Body of pancreas (tissue), 4 donors: ENCODE measurements at places on chromosomes 4 and X. TPM values are rescaled to one million over a fixed set of nuclear protein-coding genes. Genes with fewer than 3 reads are reported as not detected.

DNA sequence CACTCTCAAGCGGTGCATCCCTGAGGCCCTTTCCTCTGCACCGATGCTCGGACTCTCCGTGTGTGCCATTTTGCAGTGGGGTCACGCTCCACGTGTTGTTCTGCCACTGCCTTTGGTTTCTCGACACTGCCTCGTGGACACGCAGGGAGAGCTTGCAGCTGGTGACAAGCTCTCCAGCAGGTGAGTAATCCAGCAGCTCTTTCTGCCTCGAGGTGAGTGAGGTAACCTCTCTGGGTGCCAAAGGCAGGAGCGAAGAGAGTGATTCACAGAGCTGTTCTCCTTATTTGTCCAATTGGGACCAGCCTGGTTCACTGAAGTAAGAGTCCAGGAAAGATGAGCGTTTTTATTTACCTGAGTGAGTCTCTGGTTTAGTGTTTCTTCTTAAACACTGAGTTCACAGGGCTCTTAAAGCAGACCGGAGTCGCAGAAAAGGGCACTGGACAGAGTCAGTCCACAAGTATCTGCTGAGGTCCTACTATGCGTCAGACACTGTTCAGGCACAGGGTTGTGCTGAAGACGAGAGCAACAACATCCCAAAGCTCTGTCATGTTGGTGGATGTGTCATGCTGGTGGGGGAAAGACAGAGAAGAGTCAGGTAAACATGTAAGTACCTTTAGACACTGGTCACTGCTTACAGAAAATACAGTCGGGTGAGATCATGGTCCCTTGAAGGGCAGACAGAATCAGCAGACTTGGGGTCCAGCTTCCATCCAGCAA, 61.8 kb downstream of the FHDC1 start:
- no peak for DNase-seq

DNA sequence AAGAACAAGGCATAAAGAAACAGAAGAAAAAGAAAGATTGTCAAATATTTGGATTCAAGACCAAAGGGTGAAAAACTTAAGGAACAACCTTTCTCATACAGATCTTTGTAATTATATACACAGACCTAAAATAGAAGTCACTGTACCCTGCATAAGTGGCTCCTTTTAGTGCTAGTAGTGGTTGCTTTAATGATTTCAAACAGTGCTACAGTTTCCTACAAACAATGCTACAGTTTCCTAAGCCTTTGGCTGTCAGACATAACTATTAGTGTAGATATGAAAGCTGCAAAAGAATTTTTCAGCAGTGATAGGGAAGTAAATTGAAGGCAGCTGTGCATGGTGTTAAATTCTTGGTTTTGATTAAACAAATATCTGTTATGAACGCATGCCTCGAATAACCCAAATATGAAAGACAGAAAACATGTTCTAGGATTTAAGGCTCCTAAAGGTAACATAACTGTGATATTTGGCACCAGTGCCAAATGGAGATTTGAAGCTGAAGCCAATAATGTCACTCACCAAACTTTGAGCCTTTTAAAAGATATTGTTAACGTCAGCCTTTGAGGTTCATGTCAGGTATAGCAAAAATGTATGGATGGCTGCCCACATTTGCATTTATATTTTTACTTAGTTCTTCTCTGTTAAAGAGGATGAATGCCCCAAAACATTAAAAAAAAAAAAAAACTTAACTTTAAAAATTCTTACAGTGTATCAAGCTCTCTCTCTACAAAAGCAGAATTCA, 36.6 kb downstream of the SMARCAD1 start:
- DNase-seq = no peak

DNA sequence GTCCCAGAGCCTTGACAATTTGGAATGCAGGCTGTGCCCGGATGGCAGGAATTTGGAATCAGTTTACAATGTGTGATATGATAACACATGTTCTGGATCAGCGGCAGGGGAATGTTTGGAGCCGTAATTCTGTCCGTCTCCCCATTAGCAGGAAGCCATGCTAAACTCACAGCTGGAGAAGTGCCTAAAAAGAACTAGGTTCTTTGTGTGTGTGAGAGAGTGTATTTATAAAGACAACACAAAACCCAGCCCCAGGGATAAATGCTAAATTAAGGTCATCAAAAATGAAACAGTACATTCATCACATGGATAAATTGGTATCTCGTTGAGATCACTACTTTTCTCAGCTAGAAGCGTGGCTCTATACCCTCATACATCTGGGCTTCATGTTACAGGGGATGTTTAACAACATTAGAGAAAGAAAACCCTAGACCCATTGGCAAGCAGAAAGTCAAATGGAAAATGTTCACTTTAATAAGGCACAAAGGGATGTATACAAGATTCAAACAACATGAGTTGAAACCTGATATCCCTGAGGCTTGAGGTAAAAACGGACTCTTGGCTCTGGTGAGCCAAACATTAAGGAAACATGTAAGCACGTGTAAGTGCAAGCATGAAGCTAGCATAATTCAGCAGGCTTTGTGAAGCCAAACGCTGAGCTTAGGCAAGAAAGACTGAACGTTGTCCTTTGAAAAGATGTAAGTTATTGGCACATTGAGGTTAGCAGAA, 18.0 kb upstream of the TMEM131L start:
- no peak for DNase-seq

GRCh38 chr4:86484241-86484640, 109.9 kb upstream of the PTPN13 start:
- no peak for DNase-seq

DNA sequence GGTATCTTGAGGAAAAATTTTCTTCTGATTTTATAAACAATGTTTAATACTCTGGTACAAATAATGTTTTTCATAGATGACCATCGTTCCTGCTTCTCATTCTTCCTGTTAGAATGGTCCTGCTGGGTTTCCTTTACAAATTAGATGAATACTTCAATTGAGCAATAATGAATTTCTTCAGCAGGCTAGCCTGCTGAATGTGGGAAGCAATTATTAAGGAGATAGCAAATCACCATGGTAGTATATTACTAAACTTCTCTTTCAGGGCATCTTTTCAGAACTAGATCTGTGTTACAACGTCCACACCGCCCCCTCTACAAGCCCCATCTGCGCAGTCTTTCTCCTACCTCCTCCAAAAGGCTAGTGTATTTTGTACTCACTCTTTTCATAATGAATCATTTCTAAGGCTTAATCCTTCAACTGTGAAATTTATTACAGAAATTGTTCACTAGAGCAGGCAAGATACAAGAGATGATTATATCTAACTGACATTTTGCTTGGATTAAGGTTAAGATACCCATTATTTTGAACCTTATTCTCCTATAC, 38.4 kb downstream of the GPRIN3 start:
- no peak for DNase-seq

- no peak for DNase-seq
These were observed 19.1 kb downstream of the PPAT start for GRCh38 chr4:56416349-56416748.

DNA sequence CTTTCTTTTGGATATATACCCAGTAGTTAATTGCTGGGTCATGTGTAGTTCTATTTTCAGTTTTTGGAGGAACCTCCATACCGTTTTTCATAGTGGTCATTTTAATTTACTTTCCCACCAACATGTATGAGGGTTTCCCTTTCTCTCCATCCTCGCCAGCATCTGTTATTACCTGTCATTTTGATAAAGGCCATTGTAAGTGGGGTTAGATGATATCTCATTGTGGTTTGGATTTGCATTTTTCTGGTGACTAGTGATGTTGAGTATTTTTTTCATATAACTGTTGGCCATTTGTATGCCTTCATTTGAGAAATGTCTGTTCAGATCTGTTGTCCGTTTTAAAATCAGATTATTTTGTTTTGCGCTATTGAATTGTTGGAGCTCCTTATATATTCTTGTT, 28.8 kb upstream of the CXCL2 start:
- no peak for DNase-seq

DNA sequence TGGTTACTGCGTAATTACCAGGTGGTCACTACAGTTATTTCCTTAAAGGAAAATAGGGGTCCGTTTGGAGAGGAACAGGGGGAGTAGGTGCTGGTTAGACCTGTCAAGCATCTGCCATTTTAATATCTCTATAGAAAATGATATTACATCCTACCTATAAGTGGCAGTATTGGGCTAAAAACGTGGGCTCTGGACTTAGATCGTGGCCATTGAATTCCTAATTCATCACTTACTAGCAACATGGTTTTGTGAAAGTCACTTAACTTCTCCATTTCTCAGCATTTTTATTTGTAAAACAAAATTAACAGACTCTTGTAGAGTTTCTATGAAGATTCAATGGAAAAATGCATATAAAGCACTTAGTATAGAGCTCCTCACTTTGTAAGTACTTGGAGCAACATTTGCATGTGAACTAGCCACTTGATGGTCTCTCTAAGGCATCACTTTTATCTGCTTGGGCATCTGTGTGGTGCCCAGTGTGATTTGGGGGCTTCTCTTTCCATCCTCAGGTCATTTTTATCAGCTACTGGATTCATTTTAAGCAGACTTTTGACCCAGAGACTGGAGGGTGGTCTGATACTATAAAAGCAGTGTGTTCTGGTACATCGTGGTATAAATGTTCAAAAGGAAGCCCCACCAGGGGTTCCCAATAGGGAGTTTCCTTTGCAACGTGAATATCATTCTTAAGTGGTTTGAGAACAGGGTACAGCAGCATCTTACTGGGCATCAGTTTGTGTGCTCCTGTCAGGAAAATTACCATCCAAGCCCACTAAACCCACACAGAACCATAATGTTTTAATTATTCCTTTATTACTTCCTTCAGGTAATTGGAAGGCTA, 42.7 kb upstream of the RASSF6 start:
- DNase-seq = no peak

DNA sequence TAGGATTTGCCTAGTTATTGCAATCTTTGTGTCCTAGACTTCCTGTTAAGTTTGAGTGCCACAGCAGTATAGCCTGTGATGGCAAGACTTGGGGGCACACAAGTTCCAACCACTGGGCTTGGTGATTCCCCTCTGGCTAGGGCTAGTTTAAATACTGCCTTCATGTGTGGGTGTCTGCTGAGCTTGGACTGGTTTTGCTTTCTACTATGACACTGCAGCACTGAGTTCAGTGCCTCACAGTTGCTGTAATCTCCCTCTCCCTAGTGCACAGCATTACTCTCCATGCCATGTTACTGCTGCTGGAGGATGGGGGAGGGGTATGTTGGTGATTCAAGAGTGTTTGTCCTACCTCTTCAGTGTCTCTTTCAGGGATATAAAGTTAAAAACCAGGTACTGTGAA, 379.6 kb downstream of the IL15 start:
- no peak for DNase-seq

DNA sequence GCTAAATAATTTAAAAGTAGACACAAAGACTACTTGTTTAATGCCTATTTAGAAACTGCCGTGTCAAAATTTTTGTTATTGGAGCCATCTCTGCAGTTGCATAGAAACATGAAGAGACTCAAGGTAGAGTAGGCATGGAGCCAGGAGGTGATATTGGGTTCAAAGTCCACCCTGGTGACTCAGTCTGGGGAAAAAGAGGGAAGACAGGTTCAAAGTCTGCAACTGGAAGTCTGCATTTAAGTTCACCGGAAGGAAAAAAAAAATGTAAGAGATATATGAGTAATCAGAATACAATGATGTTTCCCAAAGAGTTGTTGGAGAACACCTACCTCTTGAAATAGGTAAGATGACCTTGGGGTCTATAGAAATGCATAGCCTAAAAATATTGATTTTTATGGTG, 67.4 kb upstream of the QRFPR start:
- DNase-seq = peak; percentile 76

- no peak for DNase-seq
These were observed 83.7 kb upstream of the NHS start for GRCh38 chrX:17291171-17291900.

DNA sequence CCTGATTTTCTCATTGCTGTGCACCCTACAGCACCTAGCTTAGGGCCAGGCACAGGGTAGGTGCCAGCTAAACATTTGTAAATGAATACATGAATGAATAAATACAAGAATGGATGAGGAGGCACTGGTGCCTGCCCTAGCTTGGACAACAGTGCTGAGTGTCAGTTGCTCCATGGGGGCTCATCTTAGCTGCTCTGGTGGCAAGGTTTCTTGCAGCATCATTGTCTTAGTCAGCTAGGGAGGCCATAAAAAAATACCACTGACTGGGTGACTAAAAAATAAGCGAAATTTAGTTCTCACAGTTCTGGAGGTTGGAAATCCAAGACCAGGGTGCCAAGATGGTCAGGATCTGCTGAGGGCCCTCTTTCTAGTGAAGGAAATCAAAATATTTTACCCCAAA, 31.2 kb downstream of the TMEM31 start:
- no peak for DNase-seq

DNA sequence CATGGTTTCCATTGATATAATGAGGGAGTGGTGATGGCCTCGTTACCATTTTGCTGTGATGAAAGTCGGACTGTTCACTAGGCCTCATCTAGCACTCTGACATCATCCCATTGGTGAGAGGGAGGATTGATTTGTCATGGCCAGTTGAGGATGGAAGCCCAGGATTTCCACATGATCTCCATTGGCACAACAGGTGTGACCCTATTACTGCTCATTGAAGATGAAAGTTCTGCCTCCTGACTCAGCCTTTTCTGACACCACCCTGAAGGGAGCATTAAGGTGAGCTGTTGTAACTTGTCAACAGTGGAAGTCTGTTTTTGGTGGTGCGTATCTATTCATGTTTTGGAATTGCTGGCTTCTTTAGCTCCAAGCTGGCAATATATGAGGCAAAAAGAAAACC, 144.2 kb downstream of the PABPC4L start:
- DNase-seq = no peak

GRCh38 chr4:158970812-158971211, 132.1 kb upstream of the RAPGEF2 start:
- no peak for DNase-seq

GRCh38 chr4:11106759-11107158, 321.9 kb downstream of the HS3ST1 start:
- no peak for DNase-seq

DNA sequence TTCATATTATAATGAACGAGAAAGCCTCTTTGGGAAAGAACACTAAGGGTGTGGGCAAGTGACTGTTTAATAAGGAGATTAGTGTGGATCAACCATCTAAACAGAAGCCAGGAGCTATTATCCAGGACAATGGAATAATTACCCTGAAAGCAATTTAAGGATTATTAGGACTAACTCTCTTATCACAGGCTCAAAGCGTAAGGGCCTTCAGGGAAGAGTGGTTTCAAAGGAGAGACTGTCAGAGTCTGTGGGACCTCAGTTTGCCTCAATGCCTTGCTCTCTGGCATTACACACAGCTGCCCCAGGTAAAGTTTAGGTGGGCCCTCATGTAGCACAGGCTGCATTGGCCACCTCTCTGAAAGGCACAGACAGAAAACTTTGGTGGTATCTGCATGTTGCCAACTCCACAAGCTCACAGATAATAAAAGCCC, 717.2 kb upstream of the ADGRL3 start:
- no peak for DNase-seq

DNA sequence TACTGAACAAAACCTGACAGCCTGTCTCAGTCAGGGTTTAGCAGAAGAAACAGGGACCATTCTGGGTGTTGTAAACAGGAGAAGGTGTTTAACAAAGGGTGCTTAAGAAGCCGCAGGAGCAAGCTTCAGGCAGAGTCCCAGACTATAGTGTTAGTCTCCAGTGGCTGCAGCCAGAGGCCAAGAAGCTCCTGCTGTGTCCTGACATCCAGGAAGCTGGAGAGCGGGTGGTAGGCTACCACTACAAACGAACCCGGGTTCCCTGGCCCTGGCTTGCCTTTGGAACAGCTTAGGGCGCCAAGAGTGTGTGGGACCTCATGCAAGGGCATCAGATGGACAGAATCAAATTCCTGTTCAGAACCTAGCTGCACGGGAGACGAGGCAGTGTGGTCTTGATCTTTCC, 27.9 kb downstream of the TKTL1 start:
- no peak for DNase-seq

The AREG gene
- 4.9 TPM for total RNA-seq

The HSFX3 gene
- total RNA-seq = not detected
